Lung microvascular endothelial cell (primary cell): ENCODE measurements at places on chromosomes 7 and 10. TPM values are rescaled to one million over a fixed set of nuclear protein-coding genes. Genes with fewer than 3 reads are reported as not detected.

DNA sequence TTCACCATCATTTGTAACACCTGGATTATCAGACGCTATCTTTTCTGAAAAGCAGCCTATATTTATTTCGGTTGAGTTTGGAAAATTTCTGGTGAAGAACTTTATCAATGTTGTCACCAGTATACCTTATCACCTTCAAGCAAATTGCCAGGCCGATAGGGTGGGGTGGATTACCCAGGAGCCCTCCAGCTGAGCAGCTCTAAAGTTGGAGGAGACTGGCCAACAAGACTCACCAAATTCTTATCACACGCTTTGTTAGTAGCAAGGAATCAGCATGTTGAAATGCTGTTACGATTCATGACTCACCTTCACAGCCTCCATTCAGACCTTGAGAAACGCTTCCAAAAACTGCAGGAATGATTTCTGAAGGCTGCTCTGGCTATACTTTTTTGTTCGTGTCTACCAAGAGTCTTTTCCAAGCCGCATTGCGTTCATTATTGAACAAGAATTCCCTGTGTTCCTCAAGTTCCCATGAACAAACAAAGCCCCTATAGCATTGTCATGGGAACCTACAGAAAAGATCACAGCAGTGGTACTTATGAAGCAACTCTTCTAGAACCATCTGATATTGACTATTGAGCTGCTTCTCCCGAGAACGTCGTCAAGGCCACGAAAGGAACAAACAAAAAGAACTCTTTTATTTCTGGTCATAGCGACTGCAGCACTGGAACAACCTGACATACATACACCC is 291.4 kb downstream of the SFMBT2 start:
- no peak for DNase-seq

ZNF727 gene
- total RNA-seq, result under 0.01 and 0.60 TPM in 2 replicates

DNA sequence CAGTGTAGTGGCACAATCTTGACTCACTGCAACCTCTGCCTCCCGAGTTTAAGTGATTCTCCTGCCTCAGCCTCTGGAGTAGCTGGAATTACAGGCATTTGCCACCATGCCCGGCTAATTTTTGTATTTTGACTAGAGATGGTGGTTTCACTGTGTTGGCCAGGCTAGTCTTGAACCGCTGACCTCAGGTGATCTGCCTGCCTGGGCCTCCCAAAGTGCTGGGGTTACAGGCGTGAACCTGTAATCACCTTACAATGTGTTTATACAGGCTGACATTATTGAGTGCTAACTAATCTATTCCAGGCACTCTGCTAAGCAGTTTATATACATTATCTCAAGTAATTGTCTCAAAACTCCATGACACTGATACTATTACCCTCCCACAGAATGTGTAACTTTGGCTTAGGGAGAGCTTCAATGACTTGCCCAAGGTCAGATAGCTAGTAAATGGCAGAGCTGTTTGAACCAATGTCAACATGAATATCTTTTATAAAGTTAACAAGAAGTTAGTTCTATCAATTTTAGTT is 36.8 kb downstream of the KIFBP start:
- DNase-seq, result no peak

ATRNL1 gene
- total RNA-seq, result under 0.01 and 0.20 TPM in 2 replicates

DNA sequence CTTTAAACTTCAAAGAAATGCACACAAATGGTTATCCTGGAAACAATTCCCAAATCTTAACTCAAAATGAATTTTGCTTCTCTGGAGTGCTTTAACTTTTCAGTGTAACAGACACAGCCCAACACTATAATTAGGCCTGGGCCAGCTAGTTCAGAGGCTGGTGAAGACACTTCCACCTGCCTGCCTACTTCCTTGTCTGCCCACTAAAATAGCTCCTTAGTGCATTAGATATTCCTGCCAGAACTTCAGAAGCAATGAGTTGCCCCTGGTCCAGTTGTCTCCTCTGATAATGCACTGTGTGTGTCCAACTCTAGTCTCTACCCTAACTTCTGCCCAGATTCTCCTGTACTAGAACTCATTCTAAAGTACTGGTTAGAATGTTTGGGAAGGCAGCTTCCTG is 150.9 kb upstream of the PRSS58 start:
- no peak for DNase-seq

DNA sequence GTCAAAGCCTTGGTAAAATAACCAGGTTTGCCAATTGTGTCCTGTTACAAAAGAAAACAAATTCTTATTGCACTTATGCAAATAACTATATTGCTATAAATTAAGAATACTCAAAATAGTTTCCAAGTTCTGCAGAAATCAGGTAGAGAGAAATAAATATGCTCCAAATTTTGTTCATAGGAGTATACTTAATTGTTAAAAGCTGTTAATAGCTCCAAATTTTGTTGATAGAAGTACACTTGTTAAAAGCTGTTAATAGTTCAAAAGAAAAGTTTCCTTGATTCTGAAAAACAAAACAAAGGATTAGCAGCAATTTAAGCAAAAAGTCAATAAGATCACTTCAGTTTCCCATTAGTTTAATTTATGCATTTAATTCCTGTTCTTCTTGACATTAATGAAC is 46.4 kb upstream of the ZNF138 start:
- DNase-seq, result no peak

DNA sequence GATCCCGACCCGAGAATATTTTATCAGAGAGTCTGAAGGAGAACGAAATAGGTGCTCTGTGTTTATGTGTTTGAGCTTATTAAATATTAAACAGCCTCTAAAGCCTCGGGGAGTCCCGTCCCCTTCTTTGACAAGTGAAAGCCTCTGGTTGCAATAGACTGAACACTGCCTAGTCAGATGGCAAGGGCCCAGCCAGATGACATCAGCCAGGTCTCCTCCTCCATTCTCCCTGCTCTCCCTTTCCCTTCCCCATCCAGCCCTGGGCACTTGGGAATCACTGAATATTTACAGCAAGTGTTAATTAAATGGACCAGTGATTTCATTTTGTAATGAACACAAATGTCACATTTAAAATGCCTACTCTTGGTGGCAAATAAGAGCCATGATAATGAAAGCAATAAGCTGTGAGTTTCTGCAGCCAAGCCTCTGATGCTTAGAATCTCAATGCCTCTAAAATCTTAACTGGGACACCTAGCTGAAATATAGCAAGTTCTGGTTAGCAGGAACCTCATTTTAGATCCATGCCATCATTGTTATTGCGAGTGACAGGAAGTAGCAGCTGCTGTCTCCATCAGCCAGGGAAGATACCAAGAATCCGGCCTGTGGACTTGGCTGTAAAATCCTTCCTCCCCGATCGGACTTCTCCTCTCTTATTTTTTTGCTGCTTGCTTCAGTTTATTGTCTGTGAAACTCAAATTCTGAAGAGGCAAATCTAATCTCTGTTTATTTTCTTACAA is 202.1 kb downstream of the PRPF18 start:
- peak; percentile 71 for DNase-seq

DNA sequence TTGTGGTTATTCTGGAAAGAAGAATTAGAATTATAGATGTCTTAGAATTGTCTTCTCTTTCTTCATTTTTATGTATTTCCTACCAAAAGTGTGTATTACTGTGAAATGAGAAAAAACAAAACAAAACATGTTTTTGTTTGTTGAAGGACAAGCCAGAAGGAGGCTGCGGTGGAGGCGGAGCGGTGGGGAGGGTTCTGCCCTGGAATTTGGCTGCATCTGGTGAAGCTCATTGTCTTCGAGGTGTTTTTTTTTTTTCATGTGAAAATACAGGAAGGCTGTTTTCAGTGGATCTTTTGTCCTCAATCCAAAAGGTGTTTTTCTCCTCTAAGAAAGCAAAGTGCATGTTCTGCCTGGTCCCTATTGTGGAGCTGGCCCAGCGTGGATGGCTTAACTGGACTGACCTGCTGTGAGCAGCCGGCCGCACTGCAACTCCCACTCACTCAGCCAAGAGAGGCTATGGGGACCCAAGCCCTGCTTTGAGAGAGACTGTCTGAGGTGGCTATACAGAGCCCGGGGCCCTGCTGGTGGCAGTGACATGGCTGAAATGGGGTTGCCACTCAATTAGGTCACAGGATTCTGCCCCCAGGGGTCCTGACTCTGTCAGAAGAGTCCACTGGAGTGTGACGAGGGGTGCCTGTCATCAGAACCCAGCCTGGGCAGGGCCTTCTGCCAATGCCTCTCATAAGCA is 184.9 kb upstream of the MKI67 start:
- DNase-seq, result no peak

DNA sequence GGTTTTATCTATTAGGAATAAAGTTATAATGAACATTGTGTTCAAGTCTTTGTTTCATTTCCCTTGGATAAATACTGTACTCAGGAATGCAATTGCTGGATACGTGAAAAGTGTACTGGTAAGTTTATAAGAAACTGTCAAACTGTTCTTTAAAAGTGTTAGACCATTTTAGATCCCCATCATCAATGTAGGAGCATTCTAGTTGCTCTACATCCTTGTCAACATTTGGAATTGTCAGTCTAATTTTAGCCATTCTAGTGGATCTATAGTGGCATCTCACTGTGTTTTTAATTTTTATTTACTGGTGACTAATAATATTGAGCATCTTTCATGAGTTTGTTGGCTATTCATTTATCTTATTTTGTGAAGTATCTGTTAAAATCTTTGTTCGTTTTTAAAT is 354.0 kb upstream of the NRP1 start:
- DNase-seq, result no peak

IDI2 gene
- not detected in 2 replicates for total RNA-seq

RNF133 gene
- total RNA-seq, result 0.22 and 0.60 TPM in 2 replicates

DNA sequence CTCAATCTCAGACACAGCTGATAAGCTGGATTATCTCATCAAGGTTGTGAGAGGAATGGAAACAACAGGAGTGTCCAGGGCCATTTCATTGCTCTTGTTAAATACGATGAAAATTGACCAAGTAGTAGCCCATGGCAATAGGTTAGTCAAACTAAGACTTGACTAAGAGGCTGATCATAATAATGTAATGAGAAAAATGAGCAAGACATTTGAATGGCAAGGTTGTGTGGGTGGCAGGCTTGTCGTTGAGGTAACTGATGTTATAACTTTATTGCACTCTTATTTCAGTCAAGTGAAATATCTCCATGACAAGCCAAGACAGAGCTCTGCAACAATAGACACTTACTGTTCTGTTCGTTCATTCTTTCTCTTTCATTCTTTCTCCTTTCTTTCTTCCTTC is 532.0 kb downstream of the GATA3 start:
- DNase-seq, result no peak

GRCh38 chr10:44689368-44689767 is 221.8 kb upstream of the TMEM72 start:
- no peak for DNase-seq

VWDE gene
- total RNA-seq, result under 0.01 TPM in 1 of 2 replicates, not detected in the other

- peak; percentile 50 for DNase-seq
These were observed 5.1 kb upstream of the BAZ1B start for GRCh38 chr7:73526896-73527821.

DNA sequence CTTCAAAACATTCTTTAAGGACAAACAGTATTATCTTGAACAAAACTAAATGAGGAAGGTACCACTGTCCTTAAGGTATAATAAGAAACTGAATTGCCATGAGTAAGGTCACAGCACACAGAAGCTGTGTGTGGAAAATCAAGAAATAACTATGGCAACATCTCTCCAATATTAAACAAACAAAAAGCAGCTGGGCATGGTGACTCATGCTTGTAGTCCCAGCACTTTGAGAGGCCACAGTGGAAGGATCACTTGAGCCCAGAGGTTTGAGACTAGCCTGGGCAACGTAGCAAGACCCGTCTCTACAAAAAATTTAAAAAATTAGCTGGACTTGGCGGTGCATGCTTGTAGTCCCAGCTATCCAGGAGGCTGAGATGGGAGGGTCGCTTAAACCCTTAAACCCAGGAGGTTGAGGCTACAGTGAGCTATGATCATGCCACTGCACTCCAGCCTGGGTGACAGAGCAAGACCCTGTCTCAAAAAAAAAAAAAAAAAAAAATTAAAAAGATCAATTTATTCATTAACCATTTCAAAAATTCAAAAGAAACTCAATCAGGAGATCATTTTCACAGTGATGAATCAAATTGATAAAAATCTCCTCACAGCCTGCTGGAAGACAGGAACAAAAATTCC is 195.4 kb downstream of the SKIDA1 start:
- DNase-seq, result peak; percentile 97
